NCI-H69 (cell line): ENCODE measurements at places on chromosomes 4 and X.
A peak's percentile ranks its signal among the peaks of the same experiment; 100 is the strongest.

GRCh38 chr4:185225940-185226339, 16.5 kb downstream of the SNX25 start:
- no peak for DNase-seq

DNA sequence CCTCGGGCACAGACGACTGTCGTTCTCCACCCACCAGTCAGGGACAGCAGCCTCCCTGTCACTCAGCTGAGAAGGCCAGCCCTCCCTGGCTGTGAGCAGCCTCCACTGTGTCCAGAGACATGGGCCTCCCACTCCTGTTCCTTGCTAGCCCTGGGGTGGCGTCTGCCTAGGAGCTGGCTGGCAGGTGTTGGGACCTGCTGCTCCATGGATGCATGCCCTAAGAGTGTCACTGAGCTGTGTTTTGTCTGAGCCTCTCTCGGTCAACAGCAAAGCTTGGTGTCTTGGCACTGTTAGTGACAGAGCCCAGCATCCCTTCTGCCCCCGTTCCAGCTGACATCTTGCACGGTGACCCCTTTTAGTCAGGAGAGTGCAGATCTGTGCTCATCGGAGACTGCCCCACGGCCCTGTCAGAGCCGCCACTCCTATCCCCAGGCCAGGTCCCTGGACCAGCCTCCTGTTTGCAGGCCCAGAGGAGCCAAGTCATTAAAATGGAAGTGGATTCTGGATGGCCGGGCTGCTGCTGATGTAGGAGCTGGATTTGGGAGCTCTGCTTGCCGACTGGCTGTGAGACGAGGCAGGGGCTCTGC, 7.9 kb upstream of the MSANTD1 start:
- no peak for DNase-seq

- no peak for DNase-seq
These were observed 115.8 kb downstream of the THOC2 start for GRCh38 chrX:123617007-123617406.

DNA sequence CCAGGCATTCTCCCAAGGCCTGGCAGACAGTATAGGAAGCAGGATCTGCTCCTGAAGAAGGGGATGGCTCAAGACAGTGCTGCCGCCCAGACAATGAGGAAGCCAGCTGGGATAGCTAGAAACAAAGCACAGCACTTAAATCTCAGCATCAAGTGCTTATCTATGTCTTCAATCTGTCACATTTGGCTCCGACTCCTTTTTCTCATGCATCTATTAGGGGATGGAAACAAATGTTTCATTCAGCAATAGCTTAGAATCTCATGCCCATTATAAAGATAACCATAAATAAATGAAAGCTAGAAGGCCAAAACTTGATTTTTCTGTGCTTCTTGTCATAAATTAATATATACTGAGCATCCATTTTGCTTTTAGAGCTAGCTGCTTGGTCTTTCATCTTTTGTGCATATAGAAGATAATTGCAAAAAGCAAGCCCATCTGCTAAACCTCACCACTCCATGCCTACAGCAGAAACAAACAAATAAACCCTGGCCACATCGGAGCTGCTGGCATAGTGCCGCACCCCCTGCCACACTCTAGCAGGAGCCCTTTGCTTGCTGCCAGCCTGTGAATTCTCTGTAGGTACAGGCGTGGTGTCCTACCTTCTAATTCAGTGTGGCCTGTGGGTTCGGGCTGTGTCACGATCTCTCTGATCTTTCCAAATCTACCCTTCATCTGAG, 75.9 kb downstream of the AASDH start:
- DNase-seq, result no peak

- no peak for DNase-seq
These were observed 1.8 kb upstream of the CUL4B start for GRCh38 chrX:120562569-120562926.

DNA sequence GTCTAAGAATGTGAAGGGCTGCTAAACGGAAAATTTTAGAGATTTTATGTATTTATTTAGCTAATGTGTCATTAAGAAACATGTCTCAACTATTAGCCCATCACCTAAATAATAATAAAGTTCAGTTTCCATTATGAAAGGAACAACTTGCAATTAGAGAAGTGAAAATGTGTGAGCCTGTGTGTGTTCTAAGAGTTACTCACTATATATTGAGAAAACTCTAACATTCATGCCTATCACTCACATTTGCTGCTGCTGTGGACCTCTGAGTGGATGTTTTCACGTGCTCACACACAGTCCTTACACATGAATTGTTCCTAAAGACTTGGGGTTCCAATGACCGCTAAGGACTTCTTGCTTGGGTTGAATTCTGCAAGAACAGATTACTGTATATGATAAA, 364.0 kb downstream of the TMA16 start:
- DNase-seq, result no peak

DNA sequence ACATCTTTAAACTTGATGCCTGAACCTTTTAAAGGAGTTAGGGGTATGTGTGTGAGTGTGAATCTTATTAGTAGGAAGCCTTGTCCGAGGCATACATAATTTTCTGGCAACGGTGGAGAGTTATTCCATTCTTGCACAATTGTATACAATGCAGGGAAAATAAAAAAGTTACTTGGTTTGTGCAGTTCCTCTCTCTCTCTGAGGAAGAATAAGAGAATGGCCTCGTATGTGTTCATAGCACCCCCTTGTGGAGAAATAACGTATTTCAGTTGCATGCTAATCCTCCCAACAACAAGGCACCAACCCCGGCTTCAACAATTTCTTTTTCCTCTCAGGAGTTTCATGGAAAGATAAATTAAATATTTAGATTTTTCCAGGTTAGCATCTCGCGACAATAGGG, 33.7 kb upstream of the FGF13 start:
- peak; percentile 19 for DNase-seq

DNA sequence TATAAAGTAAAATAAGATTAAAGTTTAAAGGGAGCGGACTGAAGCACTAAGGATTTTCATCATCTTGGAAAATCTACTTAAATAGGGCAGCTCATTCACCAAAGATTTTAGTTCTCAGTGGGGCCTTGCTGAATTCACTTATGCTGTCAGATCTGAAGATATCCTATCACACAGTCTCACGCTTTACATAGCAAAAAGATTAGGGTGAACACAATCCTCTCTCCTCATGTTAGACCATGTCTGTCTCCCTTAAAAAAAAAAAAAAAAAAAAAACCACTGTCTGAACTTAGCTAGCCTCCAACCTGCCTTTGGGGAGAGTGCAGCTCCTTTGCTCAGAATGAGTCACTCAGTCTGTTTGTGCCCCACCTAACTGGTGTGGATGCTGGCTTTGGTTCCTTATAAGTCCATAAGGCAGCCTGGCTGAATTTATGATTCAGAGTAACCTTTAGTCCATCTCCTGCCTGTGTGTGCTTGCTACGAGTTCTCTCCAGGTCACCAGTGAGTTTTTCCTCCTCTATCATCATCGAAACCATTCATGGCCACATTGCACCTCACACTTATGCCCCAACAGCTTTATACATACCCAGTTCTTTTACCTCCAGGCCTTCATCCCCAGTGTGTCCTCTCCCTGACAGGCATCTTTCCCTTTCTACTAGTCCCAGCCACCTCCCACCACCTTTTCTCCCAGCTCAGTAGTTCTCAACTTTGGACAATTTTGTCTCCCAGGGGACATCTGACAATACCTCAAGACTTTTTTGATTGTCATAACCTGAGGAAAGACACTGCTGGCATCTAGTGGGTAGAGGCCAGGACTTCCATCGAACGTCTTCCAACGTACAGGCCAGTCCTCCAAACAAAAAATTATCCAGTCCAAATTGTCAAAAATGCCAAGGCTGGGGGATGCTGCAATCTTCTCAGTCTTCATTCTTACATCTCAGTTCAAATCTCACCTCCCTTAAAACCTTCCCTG, 220.7 kb upstream of the EMCN start:
- DNase-seq, result peak; percentile 1

- DNase-seq, result no peak
These were observed 184.4 kb downstream of the TENM3 start for GRCh38 chr4:182427554-182427953.

DNA sequence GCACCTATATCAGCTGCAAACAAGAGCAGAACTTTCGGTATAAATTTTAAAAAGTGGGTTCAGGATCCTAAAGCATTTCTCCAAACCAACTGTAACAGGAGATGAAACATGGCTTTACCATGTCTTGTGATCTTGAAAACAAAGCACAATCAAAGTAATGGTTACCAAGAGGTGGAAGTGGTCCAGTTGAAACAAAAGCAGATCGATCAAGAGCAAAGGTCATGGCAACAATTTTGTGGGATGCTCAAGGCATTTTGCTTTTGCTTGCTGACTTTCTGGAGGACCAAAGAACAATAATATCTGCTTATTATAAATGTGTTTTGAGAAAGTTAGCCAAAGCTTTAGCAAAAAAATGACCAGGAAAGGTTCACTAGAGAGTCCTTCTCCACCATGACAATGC, 116.9 kb upstream of the RAP2C start:
- no peak for DNase-seq

- DNase-seq, result no peak
These were observed 176.1 kb upstream of the PPARGC1A start for GRCh38 chr4:24065974-24066373.

DNA sequence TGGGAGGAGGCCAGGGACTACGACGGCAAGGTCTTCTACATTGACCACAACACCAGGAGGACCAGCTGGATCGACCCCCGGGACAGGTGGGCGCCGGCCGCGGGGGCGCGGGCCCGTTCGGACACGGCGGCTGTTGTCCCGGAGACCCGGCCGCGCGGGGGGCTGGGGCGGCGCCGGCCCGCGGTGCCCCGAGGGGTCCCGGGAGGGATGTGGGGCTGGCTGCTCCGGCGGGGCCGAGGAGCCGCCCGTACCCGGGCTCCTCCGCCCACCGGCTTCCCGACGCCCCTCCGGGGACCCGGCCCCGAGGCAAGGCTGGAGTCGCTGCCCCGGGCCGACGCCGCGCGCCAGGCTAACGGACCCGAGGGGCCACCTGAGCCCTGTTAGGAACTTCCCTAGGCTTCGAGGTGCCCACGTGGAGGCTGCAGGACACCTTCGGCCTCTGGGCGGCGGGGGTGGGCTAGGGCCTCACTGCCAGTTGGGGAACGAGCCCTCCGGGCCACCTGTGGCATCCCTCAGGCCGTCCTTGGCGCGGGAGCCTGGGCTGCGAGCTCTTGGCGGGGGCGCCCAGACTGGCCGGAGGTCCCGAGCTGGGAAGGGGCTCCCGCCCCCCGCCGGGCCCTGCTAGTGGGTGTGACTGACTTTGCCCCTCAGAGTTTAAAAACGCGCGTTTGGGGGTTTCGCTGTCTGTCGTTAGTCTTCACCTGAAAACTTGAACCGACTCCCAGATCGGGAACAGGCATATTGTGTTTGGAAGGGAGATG, 660 bp downstream of the WWC2 start:
- peak; percentile 45 for DNase-seq

GRCh38 chr4:48944756-48945241, 38.2 kb upstream of the OCIAD2 start:
- peak; percentile 78 for DNase-seq

GRCh38 chr4:180587379-180587778, 1655.8 kb upstream of the TENM3 start:
- peak; percentile 82 for DNase-seq

DNA sequence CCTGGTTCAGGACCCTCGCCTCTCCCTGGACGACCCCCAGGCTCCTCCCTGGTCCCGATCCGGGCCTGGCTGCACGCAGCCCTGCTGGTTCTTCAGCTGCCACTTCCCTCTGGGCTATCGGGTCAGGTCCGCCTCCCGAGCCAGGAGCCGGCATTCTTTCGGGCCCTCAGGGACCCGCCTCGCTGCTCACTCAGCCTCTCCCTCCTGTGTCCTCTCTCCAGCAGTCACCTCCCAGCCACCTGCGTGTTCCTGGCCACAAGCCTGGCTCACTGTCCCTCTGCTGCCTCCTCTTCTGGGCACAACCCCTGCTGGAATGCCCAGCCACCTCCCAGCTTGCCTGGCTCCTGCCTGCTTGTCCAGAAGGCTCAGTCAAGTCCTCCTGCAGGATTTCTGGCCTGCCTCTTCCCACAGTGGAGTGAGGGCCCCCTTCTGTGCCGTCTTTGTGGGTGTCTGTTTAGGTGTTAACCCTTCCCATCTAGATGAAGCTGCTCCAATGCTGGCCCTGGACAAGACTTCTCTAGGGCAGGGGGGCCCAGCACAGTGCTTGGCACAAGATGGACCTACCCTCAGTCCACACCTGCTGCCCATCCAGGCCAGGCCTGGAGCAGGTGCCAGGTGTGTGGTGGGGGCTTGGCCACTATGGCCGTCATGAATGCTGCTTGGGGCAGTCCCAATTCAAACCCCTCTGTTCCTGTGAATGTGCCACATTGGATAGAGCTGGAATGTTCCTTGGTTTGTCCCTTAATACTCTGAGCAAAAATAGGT, 2.2 kb downstream of the WFS1 start:
- no peak for DNase-seq

DNA sequence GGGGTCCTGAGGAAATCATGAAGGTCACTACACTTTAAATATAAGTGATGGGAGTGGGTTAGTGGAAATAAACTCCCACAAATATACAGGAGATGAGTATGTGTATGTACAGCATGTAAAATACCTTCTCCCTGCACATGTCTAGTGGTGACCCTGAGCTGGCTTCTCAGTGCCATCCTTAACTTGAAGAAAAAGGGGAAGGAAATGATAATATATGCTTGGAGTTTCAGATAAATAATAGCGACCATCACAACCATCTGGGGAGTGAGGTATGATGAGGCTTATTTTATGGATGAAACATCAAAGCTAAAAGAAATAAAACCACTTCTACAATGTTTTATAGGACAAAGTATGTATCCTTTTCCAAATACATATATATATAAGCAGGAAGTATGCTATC, 41.0 kb upstream of the SORBS2 start:
- DNase-seq, result no peak

DNA sequence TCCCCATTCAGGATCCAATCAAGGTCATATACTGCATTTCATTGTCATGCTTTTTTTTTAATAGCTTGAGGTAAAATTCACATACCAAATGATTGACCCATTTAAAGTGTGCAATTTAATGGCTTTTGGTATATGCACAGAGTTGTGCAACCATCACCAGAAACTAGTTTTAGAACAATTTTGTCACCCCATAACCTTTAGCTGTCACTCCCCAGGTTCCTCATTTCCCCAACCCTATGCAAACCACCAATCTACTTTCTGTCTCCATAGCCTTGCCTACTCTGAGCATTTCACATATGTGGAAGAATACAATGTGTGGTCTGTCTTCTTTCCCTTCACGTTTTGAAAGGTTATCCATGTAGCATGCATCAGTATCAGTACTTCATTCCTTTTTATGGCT, 1.4 kb upstream of the SMAD1 start:
- DNase-seq, result no peak

DNA sequence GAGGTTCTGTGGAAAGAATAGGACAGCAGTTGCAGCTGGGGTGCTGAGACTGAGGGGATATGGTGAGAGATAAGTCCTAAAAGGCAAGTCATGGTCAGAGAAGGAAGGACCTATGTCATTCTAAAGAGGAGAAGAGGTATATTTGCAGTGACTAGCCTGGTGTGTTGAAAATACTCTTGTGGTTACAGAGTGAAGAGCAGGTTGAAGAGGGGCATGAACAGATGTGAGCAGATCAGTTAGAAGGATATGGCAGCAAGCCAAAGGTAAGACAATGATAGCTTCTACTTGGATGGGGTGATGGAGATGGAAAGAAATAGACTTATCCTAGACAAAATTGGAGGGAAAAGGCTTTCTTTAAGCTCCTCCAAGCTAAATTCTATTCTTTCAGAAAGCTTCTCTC, 469.8 kb upstream of the CPEB2 start:
- DNase-seq, result peak; percentile 0

GRCh38 chr4:171639540-171639939, 173.7 kb upstream of the GALNTL6 start:
- no peak for DNase-seq
